NCI-H2029 treated with DMSO at 0.1 percent for 48 hours (cell line): ENCODE measurements at places on chromosomes 1 and 21.

- no peak for DNase-seq
Measured at GRCh38 chr1:116878804-116879477, 30.8 kb upstream of the PTGFRN start.

DNA sequence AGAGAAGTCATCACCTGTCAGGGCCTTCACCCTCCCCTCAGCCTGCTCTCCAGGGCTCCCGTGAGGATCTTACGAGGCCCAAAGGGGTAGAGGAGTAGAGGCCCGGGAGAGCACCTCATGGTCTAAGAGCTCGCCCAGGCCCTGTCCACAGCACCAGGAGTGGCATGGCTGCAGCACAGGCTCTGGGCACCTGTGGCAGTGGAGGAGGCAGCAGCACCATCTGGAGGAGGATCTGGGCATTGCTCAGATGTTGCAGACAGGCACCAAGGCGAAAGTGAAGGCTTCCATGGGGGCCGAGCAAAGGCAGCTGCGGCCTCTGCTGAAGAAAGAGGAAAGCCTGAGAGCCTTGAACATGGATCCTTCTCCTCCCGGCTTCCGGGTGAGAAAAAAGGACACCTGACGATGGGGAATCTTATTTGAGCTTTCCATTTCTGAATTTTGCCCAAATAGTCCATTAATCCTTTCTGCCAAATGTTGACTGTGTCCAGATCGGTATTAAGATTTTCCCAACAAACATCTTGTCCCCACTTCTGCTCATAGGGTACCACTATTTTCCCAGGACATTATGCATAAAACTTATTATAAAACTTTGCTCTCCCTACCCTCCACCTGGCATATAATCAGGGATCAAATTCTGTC is 604.7 kb downstream of the PTPRC start:
- no peak for DNase-seq

DNA sequence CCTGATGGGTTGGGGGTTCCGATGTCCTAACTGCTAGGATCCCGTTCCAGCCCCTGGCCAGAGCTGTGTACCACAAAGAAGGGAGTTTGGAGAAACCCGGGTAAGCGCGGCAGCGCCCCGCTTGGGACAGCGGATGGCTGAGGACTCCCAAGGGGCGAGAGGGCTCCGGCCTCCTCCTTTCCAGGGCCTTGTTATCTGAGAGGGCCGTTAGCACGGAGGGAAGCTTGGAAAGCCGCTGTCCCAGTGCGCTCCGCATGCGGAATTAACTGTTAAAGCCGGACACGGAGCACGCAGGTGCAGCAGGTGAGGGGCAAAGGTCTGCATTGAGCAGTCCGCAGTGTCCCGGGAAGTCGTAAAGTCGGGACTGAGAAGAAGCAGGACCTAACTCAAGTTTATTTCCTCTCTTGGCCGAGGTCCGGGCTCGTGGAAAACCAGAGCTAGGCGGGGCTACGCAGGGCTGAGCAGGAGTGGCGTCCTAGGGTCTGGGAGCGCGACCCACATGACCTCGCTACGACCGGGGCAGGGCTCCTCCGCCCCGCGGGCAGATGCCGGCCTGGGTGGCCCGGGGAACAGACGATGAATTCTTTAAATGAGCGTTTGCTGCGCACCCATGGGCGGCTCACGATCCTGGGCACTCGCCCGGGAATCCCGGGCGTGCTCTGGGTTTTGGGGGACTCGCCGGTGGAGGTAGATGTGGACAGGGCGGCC is 4.5 kb downstream of the LHX4 start:
- no peak for DNase-seq

GRCh38 chr1:116033322-116033721 is 57.0 kb downstream of the SLC22A15 start:
- DNase-seq = no peak

- DNase-seq = peak; percentile 47
Measured at GRCh38 chr1:43524804-43525203, 5.9 kb upstream of the PTPRF start.
